ENCODE measurements at places on chromosomes 2 and 18.
A peak's percentile ranks its signal among the peaks of the same experiment; 100 is the strongest.

DNA sequence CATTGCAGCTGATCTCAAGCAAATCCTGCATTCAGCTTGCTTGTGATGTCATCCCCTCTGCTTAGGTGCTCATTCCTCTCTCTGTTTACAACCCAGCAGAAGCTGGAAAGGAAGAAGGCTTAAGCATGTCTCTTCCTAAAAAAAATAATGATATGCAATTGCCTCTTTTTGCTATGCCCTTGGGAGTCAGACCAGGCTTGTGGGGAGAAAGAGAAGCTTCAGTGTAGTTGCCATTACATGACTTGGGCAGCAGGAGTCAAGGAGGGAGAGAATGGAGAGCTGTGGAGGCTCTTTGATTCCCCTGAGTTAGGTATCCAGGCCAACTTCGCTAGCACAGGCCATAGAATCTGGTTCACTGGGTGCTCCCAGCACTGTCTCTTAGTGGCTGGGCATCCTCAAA is 101.1 kb downstream of the MAPK4 start:
- H3K4me1 ChIP-seq = no peaks in the 10 kb centered on the region
- no peaks in the 10 kb centered on the region for H3K27me3 ChIP-seq
- no peak for DNase-seq
- H3K27ac ChIP-seq = no peak overlapping the region
- peaks cover 8% of the 10 kb centered on the region for H3K36me3 ChIP-seq
- no peak overlapping the region for H3K4me3 ChIP-seq

GRCh38 chr18:67730886-67731285 is 214.4 kb upstream of the DSEL start:
- no peak overlapping the region for H3K4me3 ChIP-seq
- no peaks in the 10 kb centered on the region for H3K36me3 ChIP-seq
- no peaks in the 10 kb centered on the region for H3K27me3 ChIP-seq
- H3K27ac ChIP-seq = no peak overlapping the region

GRCh38 chr18:63591725-63592124 is 4.6 kb downstream of the SERPINB13 start:
- no peaks in the 10 kb centered on the region for H3K36me3 ChIP-seq
- H3K27ac ChIP-seq = no peak overlapping the region
- no peak overlapping the region for H3K4me3 ChIP-seq
- no peak for DNase-seq
- no peaks in the 10 kb centered on the region for H3K4me1 ChIP-seq

GRCh38 chr2:43218702-43219382 is 7.6 kb downstream of the ZFP36L2 start:
- peaks cover 49% of the 10 kb centered on the region for H3K4me1 ChIP-seq
- peaks cover 6% of the 10 kb centered on the region for H3K36me3 ChIP-seq

GRCh38 chr2:83874066-83874465 is 585.0 kb downstream of the SUCLG1 start:
- H3K27me3 ChIP-seq = no peaks in the 10 kb centered on the region
- no peak overlapping the region for H3K4me3 ChIP-seq
- no peak for DNase-seq
- H3K4me1 ChIP-seq = no peaks in the 10 kb centered on the region

GRCh38 chr2:66966631-66967030 is 430.5 kb upstream of the ETAA1 start:
- peaks cover 8% of the 10 kb centered on the region for H3K4me1 ChIP-seq
- DNase-seq = no peak
- no peaks in the 10 kb centered on the region for H3K36me3 ChIP-seq
- H3K4me3 ChIP-seq = no peak overlapping the region
- H3K27me3 ChIP-seq = no peaks in the 10 kb centered on the region

GRCh38 chr2:101571951-101572350 is 97.0 kb upstream of the RFX8 start:
- H3K36me3 ChIP-seq = no peaks in the 10 kb centered on the region
- no peak for DNase-seq
- H3K4me3 ChIP-seq = no peak overlapping the region
- no peaks in the 10 kb centered on the region for H3K4me1 ChIP-seq
- H3K27me3 ChIP-seq = no peaks in the 10 kb centered on the region

- H3K4me3 ChIP-seq = no peak overlapping the region
- no peak overlapping the region for H3K27ac ChIP-seq
- H3K36me3 ChIP-seq = no peaks in the 10 kb centered on the region
- no peaks in the 10 kb centered on the region for H3K27me3 ChIP-seq
- H3K4me1 ChIP-seq = peaks cover 2% of the 10 kb centered on the region
These were observed 334.9 kb downstream of the SOX11 start for GRCh38 chr2:6027066-6027465.

DNA sequence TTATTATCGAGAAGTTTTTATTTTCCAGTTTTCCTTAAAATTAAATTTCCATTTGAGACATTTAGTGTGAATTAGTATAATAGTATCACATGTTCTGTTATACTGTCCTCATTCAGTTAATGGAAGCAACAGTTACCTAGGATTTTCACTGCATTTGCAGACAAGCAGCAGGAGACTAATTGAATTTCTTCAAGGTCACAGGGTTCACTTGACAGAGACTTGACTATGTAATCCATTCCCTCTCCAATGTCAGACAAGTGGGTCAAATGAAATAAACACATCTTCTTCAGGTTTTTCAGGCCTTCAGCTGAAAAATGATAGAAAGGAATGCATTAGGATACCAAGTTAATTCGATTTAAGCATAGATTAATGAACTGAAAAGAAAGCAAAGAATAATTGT is 26.7 kb downstream of the NLRC4 start:
- H3K4me3 ChIP-seq = no peak overlapping the region
- no peaks in the 10 kb centered on the region for H3K4me1 ChIP-seq
- H3K27me3 ChIP-seq = no peaks in the 10 kb centered on the region
- no peaks in the 10 kb centered on the region for H3K36me3 ChIP-seq

GRCh38 chr2:190947711-190948251 is 66.2 kb downstream of the STAT1 start:
- no peak for DNase-seq
- H3K27me3 ChIP-seq = no peaks in the 10 kb centered on the region
- H3K27ac ChIP-seq = no peak overlapping the region
- no peak overlapping the region for H3K4me3 ChIP-seq
- H3K36me3 ChIP-seq = no peaks in the 10 kb centered on the region

GRCh38 chr2:177604271-177605065 is 211.9 kb downstream of the AGPS start:
- H3K4me1 ChIP-seq = peaks cover 2% of the 10 kb centered on the region
- H3K36me3 ChIP-seq = no peaks in the 10 kb centered on the region
- peak; percentile 44 for DNase-seq
- no peak overlapping the region for H3K27ac ChIP-seq

- DNase-seq = no peak
- peaks cover 5% of the 10 kb centered on the region for H3K4me1 ChIP-seq
- H3K4me3 ChIP-seq = no peak overlapping the region
- no peak overlapping the region for H3K27ac ChIP-seq
These were observed 520.1 kb downstream of the LRP1B start for GRCh38 chr2:141610564-141611175.

GRCh38 chr2:236934166-236934565 is 151.5 kb upstream of the COPS8 start:
- no peak overlapping the region for H3K4me3 ChIP-seq
- no peaks in the 10 kb centered on the region for H3K27me3 ChIP-seq
- H3K36me3 ChIP-seq = no peaks in the 10 kb centered on the region

GRCh38 chr2:159516241-159516758 is 100.0 kb downstream of the BAZ2B start:
- H3K27me3 ChIP-seq = no peaks in the 10 kb centered on the region
- DNase-seq = peak; percentile 6
- peaks cover 2% of the 10 kb centered on the region for H3K4me1 ChIP-seq
- H3K4me3 ChIP-seq = no peak overlapping the region
- no peak overlapping the region for H3K27ac ChIP-seq

DNA sequence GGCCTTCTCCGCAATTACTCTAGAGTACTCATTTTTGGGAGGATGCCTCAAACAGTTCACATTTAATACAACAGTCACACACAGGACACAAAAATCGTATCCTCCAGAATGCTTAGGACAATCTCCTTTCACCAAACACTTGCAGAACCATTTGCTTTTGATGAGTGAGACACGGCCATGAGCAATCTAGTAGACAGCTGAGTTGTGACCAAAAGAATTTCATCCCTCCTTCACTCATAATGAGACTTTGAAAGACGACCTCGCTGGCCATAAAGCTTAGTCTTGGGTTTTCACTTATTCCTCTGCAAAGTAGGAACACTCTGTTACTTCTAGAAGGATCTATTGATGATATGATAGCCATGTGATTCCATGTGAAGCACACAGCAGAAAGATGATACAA is 87.5 kb upstream of the SLC35G4 start:
- H3K4me3 ChIP-seq = no peak overlapping the region
- no peaks in the 10 kb centered on the region for H3K27me3 ChIP-seq
- no peak overlapping the region for H3K27ac ChIP-seq
- no peak for DNase-seq
- H3K4me1 ChIP-seq = no peaks in the 10 kb centered on the region

- no peak for DNase-seq
- no peaks in the 10 kb centered on the region for H3K36me3 ChIP-seq
- no peak overlapping the region for H3K27ac ChIP-seq
- no peak overlapping the region for H3K4me3 ChIP-seq
- H3K27me3 ChIP-seq = no peaks in the 10 kb centered on the region
- H3K4me1 ChIP-seq = no peaks in the 10 kb centered on the region
These were observed 21.8 kb upstream of the SIX2 start for GRCh38 chr2:45031028-45031427.

- H3K27me3 ChIP-seq = peaks cover 3% of the 10 kb centered on the region
- DNase-seq = no peak
- peak within 1 kb of the TSS; percentile 84 for H3K27ac ChIP-seq
These were observed at the start of gene ST8SIA3 for GRCh38 chr18:57352271-57352701. TSS of gene ST8SIA3 (plus strand) at chr18:57352557. CDS start at chr18:57352847, 290 bp downstream.

GRCh38 chr2:45845566-45845965 is 194.1 kb downstream of the PRKCE start:
- H3K27me3 ChIP-seq = no peaks in the 10 kb centered on the region
- H3K27ac ChIP-seq = no peak overlapping the region
- no peaks in the 10 kb centered on the region for H3K36me3 ChIP-seq
- no peaks in the 10 kb centered on the region for H3K4me1 ChIP-seq
- DNase-seq = no peak

- peak; percentile 67 for DNase-seq
- H3K27ac ChIP-seq = no peak overlapping the region
- no peaks in the 10 kb centered on the region for H3K36me3 ChIP-seq
- peaks cover 5% of the 10 kb centered on the region for H3K4me1 ChIP-seq
- H3K27me3 ChIP-seq = no peaks in the 10 kb centered on the region
These were observed 115.1 kb downstream of the EML6 start for GRCh38 chr2:54838585-54839035.

GRCh38 chr2:11738589-11739436 is 7.6 kb upstream of the LPIN1 start:
- H3K4me1 ChIP-seq = peaks cover 19% of the 10 kb centered on the region
- no peaks in the 10 kb centered on the region for H3K27me3 ChIP-seq
- no peak for DNase-seq
- H3K36me3 ChIP-seq = no peaks in the 10 kb centered on the region
- H3K4me3 ChIP-seq = no peak overlapping the region

DNA sequence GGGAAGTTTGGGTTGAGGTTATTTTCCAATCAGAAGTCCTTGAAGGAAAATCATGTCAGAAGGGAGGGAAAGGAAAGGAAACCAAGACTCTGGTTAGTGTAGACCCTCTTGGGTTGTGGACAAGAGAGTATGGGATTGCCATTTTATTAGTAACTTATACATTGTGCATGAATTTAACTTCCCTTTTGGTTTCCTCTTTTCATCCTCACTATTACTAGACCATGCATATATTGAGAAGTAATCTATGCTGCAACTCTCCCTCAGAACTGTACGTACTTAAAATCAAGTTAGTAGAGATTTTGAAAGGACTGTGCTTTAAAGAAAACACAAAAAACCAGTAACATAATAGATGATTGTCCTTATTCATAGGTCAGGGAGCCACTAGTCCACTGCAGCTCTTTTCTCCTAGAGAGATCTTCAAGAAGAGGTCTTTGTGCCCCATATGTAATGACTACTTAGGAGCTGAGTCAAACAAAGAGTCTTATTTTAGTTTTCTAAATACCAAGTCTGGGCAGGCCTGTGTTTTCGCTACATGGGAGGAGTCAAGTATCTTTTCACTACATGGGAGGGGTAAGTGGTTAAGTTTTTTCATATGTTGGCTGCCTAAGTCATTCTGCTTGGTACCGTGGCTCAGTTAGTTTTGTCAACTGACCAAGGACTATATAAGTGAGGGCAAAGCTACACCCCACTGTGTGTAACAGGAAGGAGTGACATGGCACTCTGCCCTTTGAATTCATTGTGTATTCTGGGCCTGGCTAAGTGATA is 25.2 kb upstream of the FAM117B start:
- DNase-seq = no peak
- H3K36me3 ChIP-seq = no peaks in the 10 kb centered on the region
- H3K4me1 ChIP-seq = peaks cover 12% of the 10 kb centered on the region
- no peaks in the 10 kb centered on the region for H3K27me3 ChIP-seq

DNA sequence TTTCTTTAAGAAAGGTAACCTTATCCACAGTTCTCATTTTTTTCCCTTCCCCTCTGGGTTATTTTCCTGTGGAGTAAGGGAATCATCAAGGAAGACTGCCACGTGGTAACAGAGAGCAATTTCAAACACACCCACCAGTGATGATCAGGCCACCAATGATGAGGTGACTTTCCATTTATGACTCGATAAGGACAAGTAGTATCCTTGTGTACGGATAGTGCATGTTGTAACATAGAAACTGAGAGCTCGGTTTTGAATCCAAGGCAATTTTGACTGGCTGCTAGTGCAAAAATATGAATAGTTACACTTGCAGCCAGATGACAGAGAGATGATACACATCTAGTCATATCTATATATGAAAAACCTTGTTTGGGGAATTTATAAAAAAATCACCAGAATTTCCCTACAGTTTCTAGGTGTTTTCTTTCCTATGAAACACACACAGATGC is 143.6 kb upstream of the TCF4 start:
- no peak for DNase-seq
- no peak overlapping the region for H3K4me3 ChIP-seq
- H3K4me1 ChIP-seq = no peaks in the 10 kb centered on the region
- H3K27ac ChIP-seq = no peak overlapping the region
- no peaks in the 10 kb centered on the region for H3K36me3 ChIP-seq

DNA sequence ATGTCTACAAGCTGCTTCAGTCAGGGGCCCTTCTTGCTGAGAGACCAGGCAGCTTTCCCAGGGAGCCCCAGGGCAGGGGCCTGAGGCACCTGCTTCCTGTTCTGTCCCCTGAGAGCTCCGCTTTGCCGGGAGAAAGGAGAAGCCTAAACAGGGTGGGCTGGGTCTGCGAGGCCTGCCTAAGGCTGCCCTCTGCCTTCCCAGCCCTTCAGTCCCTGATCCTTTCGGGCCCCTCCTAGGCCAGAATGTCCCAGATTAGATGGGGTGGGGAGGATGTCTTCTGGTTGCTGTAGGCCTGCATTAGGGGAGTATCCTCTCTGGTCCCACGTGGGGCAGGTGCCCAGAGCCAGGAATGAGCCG is 72.4 kb downstream of the TGOLN2 start:
- H3K27ac ChIP-seq = peak overlapping the region; percentile 98
- no peaks in the 10 kb centered on the region for H3K36me3 ChIP-seq
- H3K27me3 ChIP-seq = no peaks in the 10 kb centered on the region
- peaks cover 58% of the 10 kb centered on the region for H3K4me1 ChIP-seq
- no peak overlapping the region for H3K4me3 ChIP-seq

DNA sequence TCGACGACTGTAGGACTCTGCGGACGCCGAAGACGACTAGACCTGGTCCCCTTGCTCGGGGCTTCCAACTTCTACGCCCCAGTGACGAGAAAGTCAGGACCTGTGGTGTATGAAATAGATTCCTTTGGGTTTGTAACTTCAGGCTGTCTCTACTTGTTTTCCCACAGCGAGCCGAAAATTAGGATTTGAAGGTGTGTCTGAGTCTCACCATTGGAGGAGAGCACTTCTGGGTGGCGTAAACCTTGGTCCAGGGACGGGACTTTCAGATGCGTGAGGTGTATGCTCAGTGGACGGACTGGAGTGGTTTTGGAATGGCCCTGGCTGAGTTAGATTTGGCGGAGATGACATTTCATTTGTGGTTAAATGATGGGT is 1.3 kb downstream of the BIRC6 start:
- peaks cover 7% of the 10 kb centered on the region for H3K4me1 ChIP-seq
- H3K36me3 ChIP-seq = no peaks in the 10 kb centered on the region
- H3K27ac ChIP-seq = peak overlapping the region; percentile 44
- H3K4me3 ChIP-seq = peak overlapping the region; percentile 76
- peak; percentile 3 for DNase-seq

All from neuronal stem cell (in vitro differentiated cells).